ENCODE measurements at places on chromosomes 6 and 20.

GRCh38 chr6:27281105-27281539 lies 31.0 kb downstream of the POM121L2 start:
- DNase-seq, result no peak

GRCh38 chr6:112362812-112363570 lies 15.9 kb downstream of the RFPL4B start:
- no peak for DNase-seq

DNA sequence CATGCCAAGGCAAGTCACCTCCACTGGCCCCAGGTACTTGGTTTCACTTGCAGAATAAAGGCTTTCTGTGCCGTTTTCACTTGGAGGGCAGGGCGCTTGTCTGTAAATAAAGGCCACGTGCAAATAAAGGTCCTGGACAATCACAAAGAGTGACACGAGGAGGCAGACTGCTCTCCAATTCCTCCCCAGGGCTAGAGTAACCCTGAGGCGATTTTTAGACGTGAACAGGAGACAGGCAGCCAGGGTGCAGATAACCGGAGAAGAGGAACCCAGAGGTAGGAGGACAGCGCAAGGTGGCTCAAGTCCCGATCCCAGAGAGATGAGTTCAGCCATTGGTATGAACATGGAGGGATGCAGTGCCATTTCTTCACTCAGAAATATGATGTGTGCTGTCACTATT lies 327.4 kb downstream of the KIF16B start:
- DNase-seq, result no peak

GRCh38 chr6:110971468-110971867 lies 10.4 kb upstream of the RPF2 start:
- DNase-seq, result no peak

GRCh38 chr6:144340541-144341371 lies 55.6 kb downstream of the UTRN start:
- no peak for DNase-seq

GRCh38 chr6:82988930-82989351 lies 76.7 kb downstream of the UBE3D start:
- DNase-seq, result peak; percentile 19

DNA sequence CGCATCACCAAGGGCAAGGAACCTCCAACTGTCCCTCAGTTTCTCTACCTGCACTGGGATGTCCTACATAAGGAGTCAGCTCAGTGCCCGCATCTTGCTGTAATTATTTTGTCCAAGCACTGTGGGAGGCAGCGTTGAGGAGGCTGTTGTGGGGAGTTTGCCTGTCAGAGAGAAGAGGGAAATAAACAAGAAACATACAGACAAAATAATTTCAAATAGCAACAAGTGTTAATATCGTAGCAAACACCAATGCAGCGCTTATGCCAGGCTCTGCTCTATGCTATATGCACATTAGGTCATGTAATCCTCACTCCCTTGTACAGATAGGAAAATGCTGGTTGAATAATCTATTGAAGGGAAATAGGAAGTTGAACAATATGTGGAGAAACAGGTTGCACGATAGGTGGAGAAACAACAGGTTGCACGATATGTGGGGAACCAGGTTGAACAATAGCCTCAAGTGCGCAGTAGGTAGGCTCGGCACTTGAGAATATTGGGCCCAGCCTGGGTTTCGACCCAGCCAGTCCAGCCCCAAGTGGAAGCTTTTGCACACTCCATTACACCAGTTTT lies 91.2 kb upstream of the SIRPA start:
- no peak for DNase-seq

- no peak for DNase-seq
Observed at GRCh38 chr20:19945732-19946670, 71.2 kb upstream of the NAA20 start.

DNA sequence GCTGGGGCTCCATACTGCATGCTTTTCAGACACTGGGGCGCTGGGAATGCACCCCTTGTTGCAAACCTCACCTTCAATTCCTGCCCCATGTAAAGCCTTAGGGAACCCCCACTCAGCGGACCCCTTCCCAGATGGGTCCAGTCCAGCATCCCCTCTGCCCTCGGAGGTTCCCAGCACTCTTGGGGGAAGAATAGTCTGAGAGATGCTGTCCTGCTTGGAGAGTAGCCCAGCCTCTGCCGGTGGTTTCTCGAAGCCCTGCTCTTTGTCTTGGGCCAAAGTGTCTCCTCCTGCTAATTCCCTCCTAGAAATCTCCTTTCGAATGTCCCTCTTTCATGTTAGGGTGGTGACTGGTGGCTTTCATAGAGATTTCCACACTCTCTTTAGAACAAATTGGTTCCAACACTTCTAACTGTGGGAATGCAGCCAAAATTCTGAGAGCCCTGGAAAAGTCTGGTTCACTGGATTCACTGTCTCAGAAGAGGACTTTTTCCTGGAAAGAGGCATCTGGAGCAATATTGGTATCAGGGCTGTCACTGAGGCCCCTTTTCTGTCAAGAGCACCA lies 24.9 kb upstream of the SULF2 start:
- DNase-seq, result no peak

DNA sequence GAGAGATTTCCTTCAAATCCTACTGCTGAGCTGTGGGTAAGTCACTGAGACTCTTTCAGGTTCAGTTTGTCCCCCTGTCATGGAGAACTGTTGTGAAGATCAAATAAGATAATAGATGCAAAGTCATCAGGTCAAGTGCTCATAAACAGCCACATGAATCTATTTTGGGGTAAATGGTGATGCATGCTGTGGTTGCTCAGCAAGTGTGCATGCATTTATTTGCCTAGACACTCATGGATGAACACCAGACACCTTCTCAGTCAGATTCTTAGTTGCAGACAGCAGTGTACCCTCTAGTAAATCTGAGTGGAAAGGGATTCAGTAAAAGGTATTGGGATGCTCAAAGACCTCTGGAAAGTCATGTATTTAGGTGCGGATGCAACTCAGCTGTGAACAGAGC lies 168.0 kb upstream of the FOXA2 start:
- no peak for DNase-seq

- peak; percentile 18 for DNase-seq
Observed at GRCh38 chr20:11267762-11268335, 594.0 kb upstream of the JAG1 start.

Data from right kidney (tissue), 9 donors.